Activated naive CD4-positive, alpha-beta T cell (primary cell): ENCODE measurements at places on chromosomes 2 and 18.

DNA sequence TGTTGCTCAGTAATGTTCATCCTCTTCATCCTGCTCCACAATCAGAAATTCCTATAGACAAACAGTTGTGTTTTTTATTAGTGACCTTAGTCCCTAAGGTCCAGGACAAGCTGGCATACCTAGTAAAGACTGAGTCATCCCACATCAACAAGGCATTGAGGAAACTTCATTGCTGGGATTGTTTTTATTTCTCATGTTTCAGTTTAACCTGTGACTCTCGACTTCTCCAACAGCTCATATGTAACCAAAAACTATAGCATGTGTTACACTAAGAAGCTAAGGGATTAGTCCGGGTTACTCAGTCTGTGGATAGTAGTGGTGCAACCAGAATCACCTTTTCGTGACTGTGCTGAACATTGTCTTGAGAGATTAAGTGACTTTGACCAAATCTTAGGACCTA, 292.1 kb downstream of the RDH14 start:
- no peak for DNase-seq

DNA sequence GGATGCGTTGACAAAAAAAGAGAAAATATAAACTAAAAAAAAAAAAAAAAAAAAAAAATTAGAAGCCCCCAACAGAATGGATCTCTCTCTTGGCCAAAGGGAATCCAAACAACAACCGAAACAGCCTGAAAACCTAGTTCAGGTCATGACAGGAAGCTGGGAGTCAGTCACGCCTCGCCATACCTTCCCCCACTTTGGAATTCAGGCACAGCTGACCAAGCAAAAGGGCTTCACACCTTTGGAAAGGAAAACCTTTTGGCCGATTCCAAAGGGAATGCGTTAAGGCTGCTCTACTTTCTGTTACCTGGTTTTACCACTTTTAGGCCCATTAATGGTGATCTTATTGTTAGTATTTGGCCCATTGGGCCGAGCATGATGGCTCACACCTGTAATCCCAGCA, 17.9 kb upstream of the RMC1 start:
- no peak for DNase-seq

- no peak for DNase-seq
Observed at GRCh38 chr2:205772983-205773382, 90.7 kb downstream of the NRP2 start.

GRCh38 chr2:70094171-70094977, 7.1 kb downstream of the PCBP1 start:
- DNase-seq: no peak

DNA sequence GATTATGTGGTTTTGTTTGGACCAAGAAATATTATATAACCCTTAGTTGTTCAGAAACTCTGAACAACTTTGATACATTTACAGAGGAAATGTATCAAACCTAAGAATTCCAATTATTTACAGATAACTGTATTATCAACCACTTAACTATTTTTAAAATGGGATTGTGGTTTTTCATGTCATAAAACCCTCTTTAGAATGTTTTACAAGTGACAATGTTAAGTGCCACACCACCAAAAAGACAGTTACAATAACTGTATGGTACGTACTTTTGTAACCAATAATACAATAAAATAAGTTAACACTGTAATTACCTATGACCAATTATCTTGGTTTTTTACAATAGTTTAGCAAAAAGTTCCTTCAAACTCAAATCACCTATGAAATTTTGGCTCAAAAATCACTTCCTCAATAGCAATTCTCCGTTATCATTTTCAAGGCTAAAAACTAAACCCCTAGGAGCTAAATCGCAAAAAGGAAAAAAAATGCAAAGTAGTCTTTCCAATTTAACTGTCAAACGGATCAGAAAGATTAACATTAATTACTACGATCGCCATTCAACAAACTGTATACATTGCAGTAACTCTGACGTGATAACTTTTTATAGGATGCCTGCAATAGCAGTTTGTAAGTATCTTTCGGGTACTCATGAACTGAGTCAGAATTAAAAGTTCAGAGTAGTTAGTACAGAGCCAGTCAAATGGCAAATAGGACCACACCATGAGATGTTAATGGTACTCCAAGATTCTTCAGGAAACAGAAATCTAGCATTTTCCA, 1.5 kb downstream of the ROCK1 start:
- DNase-seq: no peak

- no peak for DNase-seq
Observed at GRCh38 chr2:131037398-131038257, 55.6 kb downstream of the FAM168B start.

- DNase-seq: no peak
Observed at GRCh38 chr2:15776992-15777702, 163.2 kb upstream of the MYCN start.

DNA sequence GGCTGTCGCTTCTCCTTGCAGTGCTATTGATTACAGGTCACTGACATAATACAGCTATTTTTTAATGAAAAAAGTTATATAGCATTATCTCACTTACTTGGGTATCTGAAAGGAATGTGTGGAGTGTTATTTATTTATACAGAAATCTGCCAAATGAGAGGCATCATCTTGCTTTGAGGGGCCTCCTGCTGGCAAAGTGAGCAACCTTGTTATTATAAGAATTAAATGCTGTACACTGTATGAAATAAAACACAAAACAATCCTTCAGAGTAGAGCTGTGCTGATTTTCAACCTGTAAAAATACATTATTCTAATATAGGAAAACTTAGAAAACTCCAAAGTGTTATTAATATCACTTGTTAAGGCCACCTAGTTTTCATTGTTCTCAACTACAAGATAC, 20.9 kb downstream of the ERBB4 start:
- no peak for DNase-seq

DNA sequence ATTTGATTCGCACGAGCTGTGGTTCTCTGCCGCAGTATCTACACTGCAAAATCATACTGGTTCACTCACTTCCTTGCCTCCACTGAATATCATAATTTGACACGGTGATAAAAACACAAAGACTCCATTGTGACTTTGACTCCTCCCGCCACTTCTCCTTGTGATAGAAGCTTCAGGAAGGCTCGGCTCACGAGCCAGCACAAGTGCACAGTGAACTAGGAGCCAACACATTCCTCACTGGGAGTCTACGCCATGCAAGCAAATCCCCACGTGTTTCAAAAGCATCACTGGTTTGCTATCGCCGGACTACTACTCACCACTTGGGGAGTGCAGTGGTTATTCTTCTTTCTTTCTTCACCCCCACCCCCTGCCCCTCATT, 293.3 kb upstream of the PARD3B start:
- DNase-seq: no peak

- DNase-seq: no peak
Observed at GRCh38 chr2:50455351-50455939, 576.5 kb downstream of the NRXN1 start.
